ENCODE measurements at places on chromosomes 16 and 17. TPM values are rescaled to one million over a fixed set of nuclear protein-coding genes. Genes with fewer than 3 reads are reported as not detected.

PDILT gene
- polyA plus RNA-seq: not detected

TVP23A gene
- polyA plus RNA-seq: 0.23 TPM

UTS2R gene
- polyA plus RNA-seq: not detected

AMZ2 gene
- polyA plus RNA-seq: 80.0 TPM

GAS7 gene
- 1.7 TPM for polyA plus RNA-seq

RILP gene
- 2.6 TPM for polyA plus RNA-seq

NPIPB6 gene
- 0.29 TPM for polyA plus RNA-seq

All from IgD-negative memory B cell (primary cell).